ENCODE measurements at places on chromosomes 6 and 20. TPM values are rescaled to one million over a fixed set of nuclear protein-coding genes. Genes with fewer than 3 reads are reported as not detected.

Gene RNF5
- 29.2 TPM for total RNA-seq

Gene EIF6
- 226 TPM for total RNA-seq

Gene EGFL8
- total RNA-seq, result 0.26 TPM

Gene FAXC
- 3.2 TPM for total RNA-seq

Gene ARFGEF3
- total RNA-seq, result 10.3 TPM

Gene RIPOR2
- not detected for total RNA-seq

Gene C6orf15
- 0.13 TPM for total RNA-seq

Gene CRYBG1
- total RNA-seq, result 45.0 TPM

All from bronchial epithelial cell (primary cell).